ENCODE measurements at places on chromosomes 4 and X.

DNA sequence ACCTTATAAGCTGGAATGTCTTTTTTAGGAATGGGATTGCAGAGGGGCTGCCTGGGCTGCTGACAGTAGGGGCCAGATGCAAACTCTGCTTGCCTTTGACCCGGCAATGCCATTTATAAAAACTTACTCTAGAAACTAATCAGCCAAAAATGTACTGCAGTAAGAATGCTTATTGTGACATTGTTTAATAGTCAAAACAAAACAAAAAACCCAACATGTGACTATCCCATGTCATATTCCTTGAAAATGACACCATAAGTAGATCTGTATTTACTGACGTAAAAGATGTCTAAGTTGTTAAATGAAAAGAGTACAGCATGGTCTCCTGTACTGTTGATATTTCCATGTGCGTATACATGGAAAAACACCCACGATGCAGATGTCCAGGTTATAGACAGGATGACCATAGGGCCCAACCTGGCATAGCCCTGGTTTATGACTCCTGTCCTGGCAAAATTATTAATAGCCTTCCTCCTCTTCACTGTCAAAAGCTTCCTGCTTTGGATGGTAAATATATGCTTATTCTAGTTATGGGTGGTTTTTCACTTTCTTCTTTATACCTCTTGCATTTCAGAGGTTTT is 138.9 kb downstream of the PTTG2 start:
- no peak for DNase-seq

DNA sequence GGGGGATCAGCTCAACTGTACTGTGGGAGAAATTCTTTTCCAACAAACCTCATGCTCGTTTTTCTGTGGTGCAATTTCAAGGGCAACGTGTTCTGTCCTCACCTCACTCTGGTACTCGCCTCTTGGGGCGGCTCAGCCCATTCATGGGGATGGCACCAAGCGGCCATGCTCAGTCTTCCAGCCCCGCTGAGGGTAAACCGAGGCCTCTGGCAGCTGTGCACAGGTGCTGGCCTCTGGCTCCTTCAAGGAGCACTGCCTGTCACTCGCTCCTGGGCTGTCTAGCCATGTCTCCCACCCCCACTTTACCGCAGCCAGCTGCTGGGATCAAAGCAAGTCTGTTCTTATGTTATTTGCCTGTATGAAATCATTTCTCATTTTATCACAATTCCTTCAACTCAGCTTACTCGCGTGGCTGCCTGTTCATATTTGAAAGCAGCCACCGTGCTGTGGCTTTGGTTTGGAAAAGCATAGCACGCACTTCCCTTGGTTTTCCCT is 70.2 kb downstream of the MTMR1 start:
- DNase-seq, result no peak

- DNase-seq, result no peak
These were observed 201.3 kb downstream of the RBM46 start for GRCh38 chr4:154982187-154983047.

DNA sequence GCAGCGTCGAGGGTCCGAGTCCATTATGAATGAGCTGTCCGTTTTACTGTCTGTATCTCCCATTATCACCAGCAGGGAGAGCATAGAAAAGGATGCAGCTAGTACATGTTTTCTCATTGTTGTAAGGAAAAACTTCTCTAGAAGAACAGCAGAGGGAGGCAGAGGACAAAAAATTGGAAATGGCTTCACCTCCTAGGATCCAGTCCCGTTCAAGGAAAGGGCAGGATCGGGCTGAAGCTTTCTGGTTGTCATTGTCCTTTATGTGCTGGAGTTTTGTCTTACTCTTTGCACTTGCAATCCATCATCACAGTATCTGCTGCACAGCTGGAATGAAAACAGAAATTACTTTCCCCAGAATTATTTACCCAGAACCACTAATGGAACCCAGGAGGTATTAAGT is 14.7 kb downstream of the NDP start:
- DNase-seq, result no peak

- no peak for DNase-seq
These were observed 16.3 kb upstream of the DDX3X start for GRCh38 chrX:41317477-41318208.

DNA sequence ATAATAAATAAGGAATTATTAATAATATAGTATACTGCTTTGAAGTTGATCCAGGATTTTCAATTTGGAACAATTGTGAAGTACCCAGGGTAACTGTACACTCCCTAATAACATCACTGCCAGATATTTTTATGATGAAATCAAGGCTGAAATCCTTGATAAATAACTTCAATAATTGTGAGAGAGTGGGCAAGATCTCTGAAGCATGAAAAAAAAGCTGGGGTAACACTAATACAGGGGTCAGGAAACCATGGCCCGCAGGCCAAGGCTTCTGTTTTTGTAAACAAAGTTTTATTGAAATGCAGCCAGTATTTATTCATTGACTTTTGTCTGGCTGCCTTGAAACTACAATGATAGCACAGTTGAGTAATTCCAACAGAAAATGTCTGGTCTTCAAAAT is 41.6 kb downstream of the CPEB2 start:
- no peak for DNase-seq

GRCh38 chr4:44761306-44761705 is 35.0 kb upstream of the GNPDA2 start:
- no peak for DNase-seq

- no peak for DNase-seq
These were observed 127.0 kb upstream of the ETNPPL start for GRCh38 chr4:108889696-108890483.

DNA sequence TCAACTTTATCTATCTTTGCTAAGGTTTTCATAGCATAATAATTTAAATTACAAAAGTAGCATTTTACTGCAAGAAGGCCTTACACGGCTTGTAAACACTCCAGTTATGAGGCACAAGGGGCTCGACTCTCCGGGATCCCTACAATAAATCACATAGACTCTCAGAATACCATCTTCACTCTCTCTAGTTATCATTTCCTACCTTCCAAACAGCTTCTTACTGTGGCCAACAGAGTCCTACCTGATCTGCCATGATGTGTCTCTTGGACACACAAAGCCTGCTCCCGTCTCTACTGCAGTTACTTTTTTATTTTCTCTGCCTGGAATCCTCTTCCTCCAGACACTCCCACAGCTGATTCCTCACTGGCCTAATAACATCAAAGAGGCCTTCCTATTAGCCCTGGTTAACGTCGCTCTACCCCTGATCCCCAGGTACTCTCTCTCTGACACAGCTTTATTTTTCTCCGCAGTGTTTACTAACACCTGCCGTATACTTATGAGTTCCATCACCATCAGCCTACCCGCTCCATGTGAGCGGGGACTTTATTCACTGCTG is 559.6 kb upstream of the DIPK2B start:
- no peak for DNase-seq

GRCh38 chrX:129932821-129933321 is 26.9 kb downstream of the UTP14A start:
- DNase-seq, result no peak

DNA sequence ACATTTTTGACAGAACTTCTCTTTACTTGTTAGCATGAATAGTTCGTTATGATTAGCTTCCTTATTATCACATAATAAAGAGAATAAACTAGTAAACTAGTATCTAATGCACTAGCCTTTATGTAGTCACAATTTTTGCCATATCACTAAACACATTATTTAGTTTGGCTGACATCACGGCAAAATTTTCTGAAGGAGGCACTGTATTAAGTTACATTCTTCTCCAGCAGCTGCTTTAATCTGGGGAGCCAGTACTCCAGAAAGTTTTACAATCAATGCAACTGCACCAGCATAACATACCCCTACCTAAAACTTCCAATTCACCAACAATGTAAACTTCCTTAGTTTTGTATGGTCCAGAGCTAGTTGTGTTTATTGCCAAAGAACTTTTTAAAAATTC is 87.8 kb downstream of the FIP1L1 start:
- no peak for DNase-seq

Measured in chondrocyte (in vitro differentiated cells).